ENCODE measurements at places on chromosomes 5 and 9.

DNA sequence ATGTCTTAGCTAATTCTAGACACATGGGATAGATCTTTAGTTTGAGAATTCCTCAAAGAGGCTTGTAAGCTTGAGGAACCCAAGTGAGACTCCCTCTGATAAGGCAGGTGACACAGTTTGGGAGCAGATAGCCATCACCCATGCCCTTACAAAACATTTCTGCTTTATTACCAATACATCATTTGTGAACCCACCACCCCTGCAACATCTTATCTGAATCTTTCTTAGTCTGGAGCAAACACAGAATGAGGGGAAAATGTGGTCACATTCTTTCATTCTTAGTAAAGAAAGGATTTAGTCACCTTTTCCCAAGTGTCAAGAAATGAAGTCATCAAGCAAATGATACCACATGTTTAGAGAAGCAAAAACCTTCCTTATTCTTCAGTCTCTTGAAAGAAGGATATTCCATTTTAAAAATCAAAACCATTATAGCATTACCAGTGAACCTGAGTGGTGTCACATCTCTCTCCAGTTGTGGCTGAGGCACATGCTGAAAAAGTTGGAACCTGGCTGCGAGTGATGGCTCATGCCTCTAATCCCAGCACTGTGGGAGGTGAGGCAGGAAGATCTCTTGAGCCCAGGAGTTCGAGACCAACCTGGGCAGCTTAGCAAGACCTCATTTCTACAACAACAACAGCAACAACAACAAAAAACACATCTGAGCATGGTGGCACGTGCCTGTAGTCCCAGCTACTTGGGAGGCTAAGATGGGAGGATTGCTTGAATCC lies 65.9 kb downstream of the PRKACG start:
- DNase-seq: no peak

DNA sequence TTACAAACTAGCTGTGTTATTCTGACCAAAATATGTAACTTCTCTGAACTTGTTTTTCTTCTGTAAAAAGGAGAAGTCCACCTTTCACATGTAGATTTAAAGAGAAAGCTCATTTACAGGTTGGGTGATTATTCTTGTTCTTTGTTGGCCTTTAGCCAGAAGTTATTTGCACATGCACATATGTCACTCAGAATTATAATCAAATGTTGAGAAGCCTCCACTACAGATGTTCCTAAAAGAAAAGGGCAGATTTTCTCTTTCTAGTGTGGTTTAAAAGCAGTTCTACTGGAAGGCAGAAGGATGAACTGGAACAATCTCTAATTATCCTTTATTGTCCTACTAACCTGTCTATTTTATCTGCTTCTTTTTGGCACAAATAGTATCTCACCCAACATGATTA lies 209.8 kb upstream of the ELAVL2 start:
- DNase-seq: no peak

DNA sequence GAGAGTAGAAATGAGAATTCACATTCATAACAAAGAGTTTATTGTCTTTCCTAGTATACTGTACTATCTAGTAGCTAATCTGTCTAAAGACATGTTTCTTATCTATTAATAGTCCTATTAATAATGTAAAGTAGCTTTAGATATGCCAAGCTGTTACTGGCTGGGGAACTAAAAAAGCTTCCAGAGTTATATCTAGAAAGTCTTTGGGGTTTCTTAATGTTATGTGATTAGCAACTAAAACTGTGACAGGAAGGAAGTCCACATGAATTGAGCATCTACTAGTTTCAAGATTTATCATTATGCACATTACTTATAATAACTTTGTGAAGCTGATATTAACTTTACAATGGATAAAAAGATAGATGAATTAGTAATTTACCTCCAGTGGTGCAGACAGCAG lies 122.7 kb upstream of the CDKN2B start:
- no peak for DNase-seq

GRCh38 chr9:100602342-100602801 lies 24.5 kb downstream of the CAVIN4 start:
- DNase-seq: no peak

GRCh38 chr5:162684145-162684544 lies 616.6 kb downstream of the GABRG2 start:
- no peak for DNase-seq

- DNase-seq: no peak
These were observed 365.0 kb downstream of the TMEM232 start for GRCh38 chr5:110361471-110361870.

DNA sequence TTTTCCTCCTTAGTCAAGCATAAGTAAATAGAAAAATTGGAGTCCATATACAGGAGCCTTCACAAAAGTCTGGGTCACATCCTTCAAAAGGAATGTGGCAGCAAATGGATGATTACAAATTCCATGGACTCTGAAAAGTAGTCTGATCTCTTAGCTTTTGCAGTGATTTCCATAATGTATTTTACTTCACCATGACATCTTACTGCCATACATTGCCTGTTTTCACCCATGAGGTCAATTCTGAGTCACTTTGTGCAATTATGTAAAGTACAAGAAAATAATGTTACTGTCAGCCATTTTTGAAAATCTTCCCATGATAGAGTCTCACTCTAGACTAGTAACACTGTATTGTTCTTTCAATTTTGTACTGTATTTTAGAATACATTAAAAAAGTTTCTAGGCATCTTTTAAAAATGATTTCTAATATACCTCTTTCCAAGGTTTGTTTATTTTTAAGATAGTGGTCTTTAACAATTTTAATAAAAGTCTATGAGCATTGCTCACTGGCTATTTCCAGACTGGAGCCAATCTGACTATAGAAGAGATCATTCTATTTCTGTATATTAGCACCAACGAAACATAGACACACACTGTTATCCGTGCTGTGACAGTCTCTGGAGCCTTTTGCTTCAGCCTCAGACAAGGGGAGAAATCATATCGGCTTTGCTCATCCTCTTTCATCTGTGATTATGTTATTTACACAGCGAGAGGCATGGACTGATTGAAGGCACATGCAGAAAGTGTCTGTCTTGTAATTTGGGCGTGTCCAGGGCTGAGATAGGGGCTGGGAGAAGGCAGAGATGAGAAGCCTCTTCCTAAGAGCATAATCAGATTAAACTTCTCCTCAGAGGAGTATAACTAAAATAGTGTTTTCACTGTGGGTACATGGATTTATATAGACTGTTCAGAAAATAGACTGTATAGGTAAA lies 22.9 kb upstream of the ACTBL2 start:
- DNase-seq: no peak

- DNase-seq: no peak
These were observed 236.0 kb downstream of the CD180 start for GRCh38 chr5:66960369-66961137.

- DNase-seq: no peak
These were observed 124.6 kb downstream of the SNCAIP start for GRCh38 chr5:122436615-122437014.

DNA sequence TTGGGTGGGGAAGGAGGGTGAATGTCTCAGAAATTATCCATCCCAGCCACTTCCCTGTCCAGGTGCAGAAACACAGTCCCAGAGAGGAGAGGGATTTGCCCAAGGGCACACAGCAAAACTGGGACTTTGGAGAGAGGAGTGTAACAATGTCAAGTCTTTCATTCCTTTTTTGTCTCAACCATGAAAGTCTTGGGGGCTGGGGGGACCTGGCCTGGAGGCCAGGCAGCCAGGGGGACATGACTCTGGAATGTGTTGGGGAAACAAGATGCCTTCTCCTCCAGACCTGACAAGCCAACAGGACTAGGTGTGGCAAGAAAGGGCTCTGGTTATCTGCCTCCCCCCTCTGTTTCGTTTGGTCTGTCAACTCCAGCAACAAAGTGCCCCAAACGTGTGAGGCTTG lies 13.9 kb upstream of the HAND1 start:
- no peak for DNase-seq

DNA sequence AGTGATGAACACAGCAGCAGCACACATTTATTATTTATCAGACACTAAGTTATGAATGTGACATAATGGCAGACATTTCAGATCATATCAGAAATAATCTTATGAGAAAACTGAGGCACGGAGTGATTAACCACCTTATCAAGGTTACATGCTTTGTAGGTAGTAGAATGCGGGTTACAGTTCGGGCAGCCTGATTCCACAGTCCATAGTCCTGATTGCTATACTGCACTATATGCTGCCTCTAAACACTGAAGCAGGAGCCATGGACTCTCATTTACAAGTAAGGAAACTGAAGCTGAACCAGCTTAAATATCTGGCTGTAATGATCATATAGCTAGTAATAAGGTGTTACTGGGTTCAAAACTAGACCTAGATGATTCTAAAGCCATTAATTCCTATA lies 291.3 kb upstream of the ADAMTSL1 start:
- no peak for DNase-seq

GRCh38 chr5:80127116-80127552 lies 92.0 kb downstream of the THBS4 start:
- DNase-seq: no peak

GRCh38 chr5:169945831-169946261 lies 34.4 kb downstream of the INSYN2B start:
- DNase-seq: no peak

- no peak for DNase-seq
These were observed 156.1 kb downstream of the EBF1 start for GRCh38 chr5:158943569-158943968.

DNA sequence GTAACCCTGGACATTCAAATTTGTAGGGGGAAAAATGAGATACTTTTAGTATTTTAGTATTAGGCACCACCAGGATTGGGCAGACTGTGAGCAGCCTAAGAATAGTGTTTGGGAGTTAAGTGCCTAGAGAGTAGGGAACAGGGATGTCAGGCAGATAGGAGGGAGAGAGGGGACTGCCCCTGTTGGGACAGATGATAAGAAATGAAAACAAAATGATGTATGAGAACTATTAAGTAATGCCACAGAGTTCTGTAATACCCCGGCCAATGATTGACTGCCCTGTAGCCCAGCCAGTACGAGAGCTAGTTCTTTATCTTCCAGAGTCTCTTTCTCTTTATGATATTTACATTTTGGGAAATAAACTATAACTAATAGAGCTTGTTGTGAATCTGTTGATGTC lies 24.4 kb downstream of the ARHGAP26 start:
- no peak for DNase-seq

DNA sequence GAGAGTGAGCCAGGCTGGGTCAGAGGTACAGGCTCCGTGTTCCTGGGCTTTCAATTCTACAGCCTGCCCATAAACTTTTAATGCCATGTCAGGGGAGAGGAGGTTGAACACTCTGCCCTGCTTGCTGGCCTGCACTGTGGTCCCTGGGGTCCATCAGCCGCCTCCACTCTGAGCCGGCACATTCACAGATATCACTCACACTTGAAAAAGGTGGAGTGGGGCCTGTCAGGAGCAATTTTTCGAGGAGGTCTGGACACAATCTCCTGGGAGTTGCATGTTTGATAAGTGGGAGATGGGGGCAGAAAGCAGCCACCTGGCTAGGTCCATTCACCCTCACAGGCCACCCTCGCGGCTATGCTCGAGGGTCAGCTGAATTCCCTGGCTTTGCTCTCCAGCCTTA lies 22.9 kb downstream of the S1PR3 start:
- no peak for DNase-seq

GRCh38 chr9:98538626-98539031 lies 170.1 kb downstream of the GABBR2 start:
- no peak for DNase-seq

GRCh38 chr9:98191671-98192502 lies 550 bp downstream of the CORO2A start:
- no peak for DNase-seq

DNA sequence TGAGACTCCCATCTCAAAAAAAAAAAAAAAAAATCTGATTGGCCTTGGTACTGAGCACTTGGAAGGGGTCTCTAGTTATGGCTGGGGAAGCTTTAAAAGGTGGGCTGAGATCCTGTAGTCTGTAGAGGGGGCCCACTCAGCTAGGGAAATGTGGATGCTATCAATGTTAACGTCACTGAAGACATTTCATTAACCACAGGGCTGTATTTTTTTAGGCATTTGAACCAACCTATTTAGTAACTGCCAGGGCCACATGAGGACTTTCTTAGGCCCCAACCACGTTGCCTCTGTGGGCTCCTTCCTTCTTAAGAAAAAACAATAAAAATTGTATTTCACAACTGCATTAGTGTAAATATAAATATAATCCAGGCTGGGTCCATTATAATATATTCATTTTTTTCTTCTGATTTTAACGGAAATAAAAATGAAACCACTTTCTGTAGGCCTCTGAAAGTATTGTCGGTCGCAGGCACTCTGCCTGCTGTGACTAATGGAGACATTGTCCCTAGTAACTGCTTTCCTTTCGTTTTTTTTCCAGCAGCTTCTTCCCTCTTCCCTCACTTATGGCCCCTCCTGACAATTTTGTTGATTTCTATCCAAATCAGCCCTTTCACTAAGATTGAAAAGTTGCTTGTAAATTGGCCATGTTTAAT lies 71.6 kb downstream of the GCNT1 start:
- no peak for DNase-seq

DNA sequence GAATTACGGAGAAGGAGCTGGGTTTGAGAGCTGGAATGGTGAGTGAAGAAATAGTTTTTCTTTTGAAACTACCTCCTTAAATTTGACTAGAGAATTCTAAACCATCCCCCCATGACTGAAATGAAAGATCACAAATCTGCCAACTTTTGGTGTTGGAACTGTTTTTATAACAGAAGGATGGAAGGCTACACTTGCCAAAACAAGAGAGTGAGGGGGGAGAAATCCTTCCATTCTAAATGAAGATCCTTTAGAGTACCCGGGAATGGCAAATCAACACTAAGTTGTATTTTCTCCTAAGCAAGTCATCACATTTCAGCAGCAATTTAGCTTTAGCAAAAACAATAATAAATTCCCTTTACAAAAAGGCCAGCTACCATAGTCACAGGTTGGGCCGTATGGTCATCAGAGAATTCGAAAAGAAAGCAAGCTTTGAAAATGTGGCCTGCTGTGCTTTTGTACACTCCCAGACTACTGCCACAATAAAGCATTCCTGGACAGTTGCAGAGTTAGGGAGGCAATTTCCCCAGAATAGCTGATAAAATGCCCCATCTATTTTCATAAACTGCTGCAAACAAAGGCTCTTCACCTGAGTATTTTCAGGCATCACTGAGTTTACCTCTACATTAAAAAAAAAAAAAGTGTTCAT lies 25.0 kb upstream of the FREM1 start:
- no peak for DNase-seq

GRCh38 chr5:130337179-130337888 lies 433.1 kb downstream of the CHSY3 start:
- DNase-seq: no peak

DNA sequence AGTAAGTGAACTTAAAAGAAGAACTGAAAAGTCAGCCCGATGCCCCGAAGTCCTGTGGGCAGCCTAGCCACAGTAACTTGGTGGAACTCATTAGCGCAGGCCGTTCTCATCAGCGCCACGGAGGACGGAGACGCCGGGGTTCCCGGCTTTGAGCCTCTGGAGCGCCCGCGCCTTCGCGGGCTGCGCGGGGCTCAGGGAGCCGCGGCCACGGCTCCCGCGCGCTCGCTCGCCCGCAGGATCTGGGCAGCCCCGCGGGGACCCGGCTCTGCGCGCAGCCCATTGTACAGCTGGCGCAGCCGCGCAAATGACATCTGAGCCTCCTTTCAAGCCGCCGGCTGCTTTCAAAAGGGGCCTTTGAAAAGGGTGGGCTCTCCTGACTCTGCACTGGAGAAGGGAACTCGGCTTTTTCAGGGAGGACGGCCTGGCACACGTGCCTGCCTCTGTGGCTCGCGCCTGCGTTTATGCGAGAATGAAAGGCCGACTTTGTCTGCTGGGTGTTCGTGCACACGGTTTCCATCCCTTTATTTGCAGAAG lies 40.7 kb downstream of the TLR4 start:
- no peak for DNase-seq

Measured in cortex of kidney (tissue), 1 donor.